Activated naive CD8-positive, alpha-beta T cell treated with anti-CD3 and anti-CD28 coated beads, Interleukin-2, amount 50 U/mL, for 24 hours (primary cell): ENCODE measurements at places on chromosomes 3 and 15.

DNA sequence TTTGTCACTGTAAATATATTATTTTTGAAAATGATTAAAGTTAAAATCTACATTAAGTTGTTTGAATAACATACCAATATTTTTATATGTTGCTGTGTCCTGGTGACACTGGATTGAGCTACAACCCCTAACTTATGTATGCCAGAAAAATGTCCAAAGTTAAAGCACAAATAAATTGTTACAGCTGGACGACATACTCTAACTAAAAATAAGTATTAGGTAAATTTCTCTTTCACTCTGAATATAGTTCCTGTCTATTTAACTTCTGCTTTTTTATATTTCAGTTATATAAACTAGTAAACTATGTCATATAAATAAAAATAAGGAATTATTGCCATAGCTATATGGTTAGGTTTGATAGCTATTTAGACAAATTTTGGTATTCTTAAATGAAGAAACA, 118.5 kb upstream of the SAMMSON start:
- H3K27ac ChIP-seq: no peak overlapping the region
- H3K27me3 ChIP-seq: no peaks in the 10 kb centered on the region
- no peaks in the 10 kb centered on the region for H3K36me3 ChIP-seq

- H3K27ac ChIP-seq: no peak overlapping the region
- no peak overlapping the region for H3K4me3 ChIP-seq
- peaks cover 13% of the 10 kb centered on the region for H3K36me3 ChIP-seq
- no peak for DNase-seq
- H3K4me1 ChIP-seq: no peaks in the 10 kb centered on the region
Measured at GRCh38 chr3:43074482-43074881, 31.4 kb downstream of the POMGNT2 start.

DNA sequence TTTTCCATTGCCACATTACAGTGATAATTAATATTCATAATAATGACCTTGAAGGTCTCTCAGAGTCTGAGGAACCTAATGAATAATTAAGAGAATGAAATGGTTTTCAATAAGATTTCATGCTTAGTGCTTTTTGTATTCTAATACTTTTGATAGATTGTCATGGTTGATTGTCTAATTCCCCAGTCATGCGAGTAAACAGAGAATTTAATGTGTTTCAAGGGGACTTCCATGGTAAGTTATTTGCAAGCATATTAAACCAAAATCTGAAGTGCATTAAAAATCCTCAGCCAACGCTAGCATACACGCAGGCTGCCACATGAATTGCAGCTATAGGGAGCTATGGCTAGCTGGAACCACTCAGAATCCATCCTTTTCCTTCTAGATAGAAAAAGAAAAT, 18.9 kb upstream of the ANO10 start:
- peaks cover 6% of the 10 kb centered on the region for H3K27me3 ChIP-seq
- H3K4me3 ChIP-seq: no peak overlapping the region
- peaks cover 6% of the 10 kb centered on the region for H3K4me1 ChIP-seq
- no peak for DNase-seq
- H3K36me3 ChIP-seq: no peaks in the 10 kb centered on the region

DNA sequence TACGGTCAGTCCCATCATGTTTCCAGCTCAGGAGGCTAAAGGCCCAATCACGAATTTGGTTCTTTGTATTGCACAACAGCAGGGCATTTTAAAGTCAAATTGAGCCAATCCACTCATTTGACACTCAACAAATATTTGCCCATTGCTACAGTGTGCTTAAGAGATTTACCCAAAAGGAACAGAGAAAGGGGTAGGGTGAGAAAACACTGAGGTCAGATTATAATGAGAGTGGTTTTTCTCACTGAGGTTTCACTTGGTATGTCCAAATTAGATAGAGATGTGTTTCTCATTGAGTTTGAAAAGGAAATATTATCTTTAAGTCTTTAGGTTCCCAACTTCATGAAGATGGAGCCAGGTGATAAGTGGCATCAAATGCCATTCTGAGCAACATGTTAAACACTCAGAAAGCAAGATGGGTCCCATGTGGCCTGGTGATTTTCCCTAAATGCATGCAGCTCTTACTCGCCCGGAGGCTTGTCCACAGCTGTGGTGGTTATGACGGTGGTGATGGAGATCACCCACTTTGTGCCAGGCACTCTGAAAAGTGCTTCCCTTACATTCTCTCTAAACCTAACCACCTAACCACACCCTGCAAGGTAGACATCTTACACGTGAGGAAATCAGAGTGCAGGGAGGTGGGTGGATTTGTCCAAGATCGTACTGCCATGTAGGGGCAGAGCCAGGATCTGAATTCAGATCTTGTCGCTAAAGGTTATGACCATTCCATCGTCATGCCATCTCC, 31.2 kb upstream of the USP3 start:
- H3K36me3 ChIP-seq: no peaks in the 10 kb centered on the region
- peaks cover 65% of the 10 kb centered on the region for H3K4me1 ChIP-seq
- no peaks in the 10 kb centered on the region for H3K27me3 ChIP-seq
- H3K4me3 ChIP-seq: peak overlapping the region; percentile 12
- no peak for DNase-seq

DNA sequence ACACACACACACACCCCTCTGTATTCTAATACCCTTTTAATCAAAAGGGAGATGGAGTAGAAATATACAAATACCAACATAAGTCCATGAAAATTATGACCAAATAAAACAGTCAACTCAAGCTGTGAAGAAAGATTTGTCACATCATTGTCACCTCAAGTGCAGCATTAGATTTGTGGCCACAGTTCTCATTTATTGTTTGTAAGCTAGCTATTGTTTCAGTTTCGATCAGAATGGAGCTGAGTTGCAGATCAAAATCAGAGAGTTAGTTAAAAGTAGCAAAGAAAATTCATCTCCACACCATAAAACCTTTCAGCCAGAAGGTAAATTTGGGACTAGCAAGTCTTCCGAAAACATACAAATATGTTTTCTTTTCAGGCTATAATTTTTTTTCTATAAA, 267.7 kb upstream of the LMCD1 start:
- H3K36me3 ChIP-seq: no peaks in the 10 kb centered on the region
- H3K4me1 ChIP-seq: no peaks in the 10 kb centered on the region
- DNase-seq: no peak
- no peak overlapping the region for H3K27ac ChIP-seq

GRCh38 chr3:53834429-53835095, 11.7 kb downstream of the CHDH start:
- no peak overlapping the region for H3K27ac ChIP-seq
- no peak overlapping the region for H3K4me3 ChIP-seq
- H3K27me3 ChIP-seq: no peaks in the 10 kb centered on the region
- H3K36me3 ChIP-seq: no peaks in the 10 kb centered on the region

DNA sequence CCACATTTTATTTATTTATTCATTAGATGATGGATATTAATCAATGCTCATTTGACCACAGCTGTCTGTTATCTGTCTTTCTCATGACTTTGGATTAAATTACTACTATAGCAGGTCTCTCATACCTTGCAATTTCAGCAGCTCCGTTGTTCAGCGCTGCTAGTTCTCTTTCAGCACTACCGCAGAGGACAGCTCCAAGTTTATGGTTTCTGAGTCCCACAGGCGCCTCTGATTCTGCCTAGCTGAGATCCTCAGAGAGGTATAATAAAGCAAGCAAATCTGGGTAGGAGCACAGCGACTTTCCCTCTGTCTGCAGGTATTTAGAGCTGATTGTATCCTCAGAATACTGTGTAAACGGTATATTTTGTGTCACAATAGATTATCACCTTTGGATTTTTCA, 204.9 kb downstream of the CNTN4 start:
- H3K27ac ChIP-seq: no peak overlapping the region
- H3K4me1 ChIP-seq: no peaks in the 10 kb centered on the region
- no peak overlapping the region for H3K4me3 ChIP-seq
- no peaks in the 10 kb centered on the region for H3K27me3 ChIP-seq
- DNase-seq: no peak
- no peaks in the 10 kb centered on the region for H3K36me3 ChIP-seq

DNA sequence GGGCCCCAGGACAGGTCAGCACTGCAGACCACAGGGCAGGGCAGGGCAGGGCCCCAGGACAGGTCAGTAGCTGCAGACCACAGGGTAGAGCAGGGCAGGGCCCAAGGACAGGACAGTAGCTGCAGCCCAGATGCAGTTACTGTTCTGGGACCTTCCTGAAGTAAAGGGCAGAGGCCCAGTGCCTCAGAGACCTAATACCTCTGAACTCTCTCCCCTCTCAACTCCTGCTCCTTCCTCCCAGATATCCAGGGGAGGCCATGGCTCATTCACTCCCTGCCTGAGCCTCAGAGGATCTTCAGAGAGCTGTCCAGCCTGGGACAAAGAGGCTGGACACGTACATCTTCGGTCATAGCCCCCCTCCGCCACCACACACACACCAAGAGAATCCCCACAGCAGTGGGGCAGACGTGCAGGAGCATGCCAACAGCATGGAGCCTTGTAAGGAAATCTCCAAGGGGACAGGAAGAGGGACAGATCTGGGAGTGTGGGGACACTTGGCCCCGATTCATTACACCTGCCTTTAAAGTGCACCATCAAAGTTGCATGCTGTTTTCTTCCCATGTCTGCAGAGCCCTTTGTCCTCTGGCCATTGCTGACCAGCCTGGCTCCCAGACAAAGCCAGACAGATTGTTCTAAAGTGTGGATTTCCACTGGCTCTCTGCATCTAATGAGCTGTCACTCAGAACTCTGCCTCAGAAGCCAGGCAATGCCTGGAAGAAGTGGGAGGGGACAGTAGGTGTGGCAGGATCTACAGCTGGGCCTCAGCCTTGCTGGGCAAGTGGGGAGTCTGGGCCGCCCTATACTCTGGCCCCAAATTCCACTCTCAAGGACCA, 24.2 kb upstream of the BUB1B start:
- H3K4me1 ChIP-seq: no peaks in the 10 kb centered on the region
- no peaks in the 10 kb centered on the region for H3K36me3 ChIP-seq
- DNase-seq: no peak
- no peaks in the 10 kb centered on the region for H3K27me3 ChIP-seq
